ENCODE measurements at places on chromosomes 2 and 18.

DNA sequence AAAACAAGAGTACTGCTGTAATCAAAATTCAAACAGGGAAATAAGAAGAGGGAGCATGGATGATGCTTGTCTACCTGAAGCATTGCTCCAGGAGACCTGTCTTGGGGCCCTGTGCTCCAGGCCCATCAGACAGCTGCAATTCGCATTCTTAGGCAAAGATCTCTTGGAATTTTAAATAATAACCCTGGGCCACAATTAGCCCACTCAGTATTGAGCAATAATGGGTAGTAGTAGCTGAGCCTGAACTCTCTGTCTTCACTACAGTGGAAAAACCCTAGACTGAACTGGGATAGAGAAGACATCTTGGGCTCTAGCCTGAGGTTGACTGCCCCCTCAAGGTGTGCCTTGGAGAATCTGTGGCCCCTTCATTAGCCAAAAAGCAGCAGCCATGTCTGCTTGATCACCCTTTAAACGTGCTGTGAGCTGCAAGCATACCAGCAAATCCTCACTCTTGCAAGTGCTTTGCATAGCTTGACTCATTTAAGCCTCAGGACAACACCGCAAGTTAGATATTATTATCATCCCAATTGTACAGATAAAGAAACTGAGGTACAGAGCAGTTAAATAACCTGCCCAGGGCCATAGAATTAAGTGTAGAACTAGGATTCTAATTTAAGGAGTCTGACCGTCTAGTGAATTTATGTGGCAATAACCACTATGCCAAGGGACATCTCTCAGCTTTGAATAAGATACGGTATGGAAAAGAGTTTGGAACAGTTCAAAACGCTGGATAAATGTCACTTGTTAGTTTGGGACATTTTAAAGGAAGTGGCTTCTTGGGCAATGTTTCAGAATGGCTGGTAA, 69.0 kb downstream of the DDX1 start:
- H3K36me3 ChIP-seq = no peaks in the 10 kb centered on the region
- no peak overlapping the region for H3K4me3 ChIP-seq
- no peak for DNase-seq

- H3K36me3 ChIP-seq = no peaks in the 10 kb centered on the region
- no peak for DNase-seq
- no peaks in the 10 kb centered on the region for H3K27me3 ChIP-seq
- peaks cover 36% of the 10 kb centered on the region for H3K4me1 ChIP-seq
- H3K4me3 ChIP-seq = no peak overlapping the region
- peak overlapping the region; percentile 33 for H3K27ac ChIP-seq
Measured at GRCh38 chr2:98907966-98908905, 27.8 kb downstream of the CRACDL start.

GRCh38 chr2:72423756-72424155, 276.1 kb upstream of the CYP26B1 start:
- H3K36me3 ChIP-seq = no peaks in the 10 kb centered on the region
- peaks cover 18% of the 10 kb centered on the region for H3K4me1 ChIP-seq
- H3K27me3 ChIP-seq = no peaks in the 10 kb centered on the region
- no peak overlapping the region for H3K27ac ChIP-seq

GRCh38 chr18:22398464-22398863, 19.3 kb downstream of the CTAGE1 start:
- H3K4me3 ChIP-seq = no peak overlapping the region
- H3K4me1 ChIP-seq = no peaks in the 10 kb centered on the region
- H3K27me3 ChIP-seq = no peaks in the 10 kb centered on the region
- DNase-seq = no peak
- no peak overlapping the region for H3K27ac ChIP-seq

Data from GM23248 (cell line).